Natural killer cell (primary cell): ENCODE measurements at places on chromosomes 7 and 10.

DNA sequence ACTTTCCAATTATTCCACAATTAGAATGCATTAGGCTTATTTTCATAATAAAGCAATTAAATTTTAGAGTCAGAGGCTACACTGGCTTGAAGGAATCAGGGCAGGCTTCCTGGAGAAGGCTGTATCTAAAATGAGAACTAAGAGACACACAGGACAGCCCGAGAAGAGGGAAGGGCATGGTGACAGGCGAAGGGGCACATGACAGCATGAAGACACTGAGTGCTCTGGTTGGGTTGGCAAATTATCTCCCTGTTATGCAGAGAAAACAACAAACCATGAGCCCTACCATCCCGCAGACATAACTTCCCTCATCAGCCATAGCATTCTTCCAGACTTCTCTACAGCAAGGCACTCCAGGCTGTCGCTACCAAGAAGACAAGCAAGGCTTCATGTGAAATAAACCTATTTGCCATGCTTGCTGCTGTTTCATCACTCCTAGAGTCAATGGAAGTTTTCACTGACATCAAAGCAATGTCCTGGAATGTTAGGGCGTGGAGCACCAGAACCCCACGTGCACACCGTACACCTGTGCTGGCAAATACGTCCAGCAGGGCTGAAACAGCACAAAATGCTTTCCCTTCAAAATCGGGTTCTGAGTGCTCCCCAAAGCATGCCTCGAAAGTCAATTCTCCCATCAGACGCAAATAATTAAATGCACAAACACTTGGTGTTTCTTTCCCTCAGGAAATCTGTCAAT, 21.3 kb downstream of the VOPP1 start:
- no peak overlapping the region for H3K27ac ChIP-seq
- DNase-seq: no peak
- no peaks in the 10 kb centered on the region for H3K27me3 ChIP-seq
- peaks cover 12% of the 10 kb centered on the region for H3K36me3 ChIP-seq

GRCh38 chr10:114662646-114663217, 4.7 kb upstream of the ABLIM1 start:
- H3K27ac ChIP-seq: no peak overlapping the region
- no peak for DNase-seq
- no peak overlapping the region for H3K4me3 ChIP-seq
- H3K36me3 ChIP-seq: no peaks in the 10 kb centered on the region
- no peaks in the 10 kb centered on the region for H3K27me3 ChIP-seq
- H3K4me1 ChIP-seq: no peaks in the 10 kb centered on the region

GRCh38 chr7:139680676-139681462, 96.9 kb downstream of the HIPK2 start:
- no peak overlapping the region for H3K4me3 ChIP-seq
- peak; percentile 49 for DNase-seq
- H3K27me3 ChIP-seq: no peaks in the 10 kb centered on the region
- peak overlapping the region; percentile 54 for H3K27ac ChIP-seq

DNA sequence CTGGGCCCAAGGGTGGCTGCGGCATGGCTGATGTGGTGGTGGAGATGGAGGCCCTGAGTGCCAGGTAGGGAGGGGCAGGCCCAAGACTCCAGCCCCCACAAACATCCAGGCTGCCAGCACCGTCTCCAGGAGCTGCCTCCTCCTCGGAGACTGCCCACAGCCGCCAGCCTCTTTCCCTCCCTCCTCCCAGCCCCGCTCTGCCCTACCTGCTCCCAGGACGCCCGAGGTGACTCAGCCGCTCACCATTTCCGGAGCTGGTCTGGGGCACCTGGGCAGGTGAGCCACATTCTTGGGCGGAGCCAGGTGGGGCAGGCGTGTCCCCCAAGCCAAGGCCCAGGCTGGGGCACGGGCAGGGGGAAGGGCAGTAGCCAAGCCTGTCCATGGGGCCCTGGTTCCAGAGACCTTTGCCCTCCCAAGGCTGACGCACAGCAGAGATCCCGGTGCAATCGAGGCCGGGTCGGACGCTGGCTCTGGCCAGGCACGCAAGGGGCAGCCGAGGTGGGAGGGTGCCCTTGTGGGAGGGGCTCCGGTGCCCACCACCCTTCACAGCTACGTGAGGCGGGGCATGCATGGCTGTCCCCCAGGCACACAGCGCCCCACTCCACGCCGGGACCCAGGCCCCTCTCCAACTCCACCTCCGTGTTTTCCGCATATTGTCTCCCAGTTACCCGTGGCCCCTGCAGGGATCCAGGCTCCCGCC, 8.8 kb downstream of the ADAP1 start:
- H3K27ac ChIP-seq: no peak overlapping the region
- no peaks in the 10 kb centered on the region for H3K27me3 ChIP-seq
- DNase-seq: no peak

GRCh38 chr10:59807629-59808620, 54.7 kb upstream of the MRLN start:
- H3K27ac ChIP-seq: no peak overlapping the region
- H3K4me3 ChIP-seq: no peak overlapping the region
- no peaks in the 10 kb centered on the region for H3K4me1 ChIP-seq
- H3K27me3 ChIP-seq: no peaks in the 10 kb centered on the region
- no peak for DNase-seq

DNA sequence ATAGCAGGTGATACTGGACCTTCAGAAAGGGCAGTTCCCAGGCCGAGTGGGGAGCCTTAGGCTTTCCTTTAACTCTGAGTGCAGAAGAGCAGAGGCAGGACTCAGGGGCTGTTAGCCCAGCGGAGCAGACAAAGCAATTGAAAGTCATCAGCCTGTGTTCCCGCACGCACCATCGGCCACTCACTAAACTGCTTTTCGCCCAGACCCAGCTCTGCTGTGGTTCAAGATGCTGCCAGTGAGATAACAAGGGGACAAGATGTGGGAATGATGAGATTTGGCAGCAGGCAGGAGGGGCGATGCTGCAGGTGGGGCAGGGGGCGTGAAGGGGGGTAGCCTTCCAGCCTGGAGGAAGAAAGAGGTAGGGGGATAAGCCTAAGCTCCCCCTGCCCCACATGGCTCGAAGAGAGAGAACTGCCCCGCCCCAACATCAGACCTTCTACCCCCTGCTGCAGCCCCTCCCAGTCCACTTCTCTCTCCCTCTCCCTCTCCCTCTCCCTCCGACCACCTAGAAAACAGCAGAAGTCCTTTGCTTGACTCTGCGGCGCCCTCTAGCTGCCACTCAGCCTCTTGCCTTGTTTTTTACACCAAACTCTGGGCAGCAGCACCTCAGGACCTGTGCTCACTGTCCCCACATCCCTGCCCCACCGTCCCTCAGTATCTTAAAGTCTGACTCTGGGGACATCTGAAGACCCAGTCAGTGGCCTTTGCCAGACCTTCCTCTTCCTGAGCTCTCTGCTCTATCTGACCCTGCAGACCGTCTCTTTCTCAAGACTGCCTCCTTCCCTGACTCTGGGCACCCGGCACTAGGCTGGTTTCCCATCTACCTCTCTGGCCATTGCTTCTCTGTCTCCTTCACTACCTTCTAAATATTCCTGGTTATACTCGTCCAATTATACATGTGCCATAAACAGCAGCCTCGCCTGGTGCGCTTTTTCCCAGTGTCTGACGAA, 110.5 kb downstream of the C10orf105 start:
- no peaks in the 10 kb centered on the region for H3K4me1 ChIP-seq
- H3K4me3 ChIP-seq: no peak overlapping the region
- H3K27ac ChIP-seq: no peak overlapping the region
- H3K36me3 ChIP-seq: no peaks in the 10 kb centered on the region

GRCh38 chr10:96598846-96599245, 12.0 kb upstream of the TM9SF3 start:
- no peaks in the 10 kb centered on the region for H3K4me1 ChIP-seq
- no peak overlapping the region for H3K27ac ChIP-seq
